ENCODE measurements at places on chromosomes 5 and 9.

DNA sequence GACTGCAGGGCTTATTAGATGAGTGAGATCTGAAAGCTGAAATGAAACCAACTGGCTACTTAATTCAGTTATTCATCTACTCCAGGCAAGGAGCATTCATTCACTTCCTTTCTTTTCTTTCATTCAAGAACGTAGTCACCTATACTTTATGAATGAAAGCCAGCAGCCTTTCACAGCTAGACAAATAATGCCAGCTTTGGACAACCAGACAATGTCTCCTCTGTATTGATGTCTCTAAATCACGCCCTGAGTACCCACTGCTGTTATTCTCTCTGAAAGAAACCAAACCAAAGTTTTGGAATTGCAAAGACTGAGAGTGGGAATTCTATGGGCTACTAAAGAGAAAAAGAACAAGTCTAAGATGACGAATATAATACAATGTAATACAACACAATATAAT is 121.2 kb upstream of the PTPN3 start:
- DNase-seq, result no peak

GRCh38 chr5:32504989-32505596 is 60.6 kb upstream of the ZFR start:
- no peak for DNase-seq

- DNase-seq, result no peak
Observed at GRCh38 chr9:87516222-87516925, 18.7 kb downstream of the DAPK1 start.

GRCh38 chr9:123164285-123164684 is 104.1 kb downstream of the STRBP start:
- no peak for DNase-seq

DNA sequence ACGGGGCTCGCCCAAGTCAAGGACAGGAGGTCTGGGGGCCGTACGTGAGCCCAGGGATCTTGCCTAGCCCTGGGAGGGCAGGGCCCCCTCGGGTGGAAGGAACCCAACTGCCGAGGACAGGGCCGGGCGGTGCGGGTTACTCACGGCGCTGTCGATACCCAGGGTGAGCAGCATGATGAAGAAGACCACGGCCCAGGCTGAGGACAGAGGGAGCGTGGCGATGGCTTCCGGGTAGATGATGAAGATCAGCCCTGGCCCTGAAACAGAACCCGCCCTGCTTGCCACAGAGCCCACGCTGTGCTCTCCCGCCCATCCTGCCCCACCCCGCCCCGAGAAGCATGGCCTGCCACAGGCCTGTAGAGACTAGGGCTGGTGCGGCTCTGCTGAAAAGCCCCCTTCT is 34.1 kb downstream of the SLC6A3 start:
- DNase-seq, result no peak

DNA sequence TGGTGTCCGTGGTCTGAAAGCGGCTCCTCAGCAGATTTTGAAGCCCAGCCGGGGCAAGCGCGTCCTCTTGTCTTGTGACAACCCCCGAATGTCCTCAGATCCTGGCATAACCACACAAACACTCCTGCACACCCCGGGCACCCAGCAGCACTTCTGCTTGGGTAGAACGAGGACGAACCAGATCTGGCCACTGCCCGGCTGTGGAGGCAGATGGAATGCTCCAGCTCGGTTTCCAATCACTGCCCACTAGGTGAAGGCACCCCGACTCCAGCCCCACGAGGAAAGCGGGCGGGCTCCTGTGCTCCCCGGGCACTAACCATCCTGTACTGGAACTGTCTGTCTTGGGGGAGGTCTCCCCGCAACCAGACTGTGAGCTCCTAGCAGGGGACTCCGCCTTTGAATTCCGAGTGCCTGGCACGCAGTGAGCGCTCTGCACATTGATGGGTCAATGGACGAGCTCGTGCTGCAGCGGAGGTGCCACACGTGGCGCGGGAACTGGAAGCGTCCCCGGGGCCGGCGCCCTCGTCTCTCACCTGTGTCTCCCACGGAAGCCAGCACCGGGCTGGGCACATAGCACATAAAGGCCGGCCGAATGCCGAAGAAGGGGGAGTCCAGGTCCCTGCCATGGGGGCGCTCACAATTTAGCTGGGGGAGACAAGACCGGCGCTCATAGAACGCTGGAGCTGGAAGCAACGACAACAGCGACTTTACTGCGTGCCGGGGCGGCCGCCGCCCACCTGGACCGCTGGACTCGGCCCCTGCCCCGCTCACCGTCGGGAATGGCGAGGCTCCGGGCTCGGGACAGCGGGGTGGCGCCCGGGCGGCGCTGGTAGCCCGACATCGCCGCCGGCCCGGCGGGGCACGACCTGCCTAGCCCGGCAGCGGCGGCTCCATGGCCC is 608 bp downstream of the ENTR1 start:
- no peak for DNase-seq

GRCh38 chr9:89160806-89161205 is 17.8 kb downstream of the SHC3 start:
- DNase-seq, result no peak

DNA sequence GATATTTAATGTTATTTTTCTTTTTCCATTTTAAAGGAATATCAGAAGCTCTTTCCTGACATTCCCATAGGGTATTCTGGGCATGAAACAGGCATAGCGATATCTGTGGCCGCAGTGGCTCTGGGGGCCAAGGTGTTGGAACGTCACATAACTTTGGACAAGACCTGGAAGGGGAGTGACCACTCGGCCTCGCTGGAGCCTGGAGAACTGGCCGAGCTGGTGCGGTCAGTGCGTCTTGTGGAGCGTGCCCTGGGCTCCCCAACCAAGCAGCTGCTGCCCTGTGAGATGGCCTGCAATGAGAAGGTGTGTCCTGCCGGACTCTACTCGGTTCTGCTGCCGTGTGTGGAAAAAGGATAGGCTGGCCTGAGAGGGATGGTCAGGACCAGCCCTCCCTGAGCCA is 24.2 kb downstream of the NANS start:
- DNase-seq, result no peak

DNA sequence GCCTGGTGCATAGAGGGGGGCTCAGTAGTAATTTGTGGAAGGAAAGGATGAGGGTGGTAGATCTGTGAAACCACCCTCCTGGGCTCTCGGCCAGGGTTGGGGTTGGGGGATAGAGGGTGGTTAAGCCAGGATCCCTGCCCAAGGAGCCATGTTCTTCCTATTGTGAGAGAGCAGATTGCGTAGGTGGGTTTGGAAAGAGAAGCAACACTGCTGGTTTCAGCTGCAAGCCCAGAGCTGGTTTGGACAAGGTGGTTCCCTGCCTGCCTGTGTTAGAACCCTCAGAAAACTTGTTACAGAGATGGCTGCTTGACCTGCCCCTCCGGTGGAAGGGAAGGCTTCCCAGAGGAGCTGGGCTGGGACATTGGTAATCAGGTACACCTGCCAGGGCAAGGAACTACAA is 131.2 kb upstream of the HAND1 start:
- no peak for DNase-seq

DNA sequence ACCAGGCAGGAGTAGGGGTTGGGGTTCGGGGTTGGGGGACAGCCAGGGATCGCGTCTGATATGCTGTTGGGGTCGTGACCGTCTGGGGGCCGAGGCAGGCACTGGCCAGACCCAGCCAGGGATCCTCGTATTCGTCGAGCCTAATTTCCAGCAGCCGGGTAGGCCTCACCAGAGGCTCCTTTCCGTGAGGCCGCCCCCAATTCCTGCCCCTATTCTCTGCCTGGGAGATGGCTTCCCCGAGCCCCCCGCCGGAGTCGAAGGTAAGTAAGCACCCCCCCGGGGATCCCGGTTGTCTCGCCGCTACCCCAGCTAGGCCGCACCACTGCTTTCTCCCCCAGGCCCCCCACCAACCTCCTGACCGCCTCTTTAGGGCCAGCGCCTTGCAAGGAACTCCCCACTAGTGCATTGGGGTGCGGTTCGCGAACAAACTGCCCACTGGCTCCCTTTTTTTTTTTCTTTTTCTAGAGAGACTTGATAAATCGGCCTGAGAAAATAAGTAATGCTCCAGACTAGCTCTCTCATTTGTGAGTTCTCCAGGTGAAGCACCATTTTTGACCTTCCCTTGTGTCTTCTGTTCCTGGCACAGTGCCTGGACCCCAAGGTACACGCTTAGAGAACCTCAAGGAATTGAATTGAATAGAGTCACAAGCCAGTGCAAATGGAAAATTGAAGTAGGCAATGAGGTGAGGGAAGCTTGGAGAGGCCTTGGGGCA is 435 bp downstream of the ZNF189 start:
- DNase-seq, result no peak

- DNase-seq, result no peak
Observed at GRCh38 chr5:146626936-146627335, 110.9 kb upstream of the GPR151 start.

DNA sequence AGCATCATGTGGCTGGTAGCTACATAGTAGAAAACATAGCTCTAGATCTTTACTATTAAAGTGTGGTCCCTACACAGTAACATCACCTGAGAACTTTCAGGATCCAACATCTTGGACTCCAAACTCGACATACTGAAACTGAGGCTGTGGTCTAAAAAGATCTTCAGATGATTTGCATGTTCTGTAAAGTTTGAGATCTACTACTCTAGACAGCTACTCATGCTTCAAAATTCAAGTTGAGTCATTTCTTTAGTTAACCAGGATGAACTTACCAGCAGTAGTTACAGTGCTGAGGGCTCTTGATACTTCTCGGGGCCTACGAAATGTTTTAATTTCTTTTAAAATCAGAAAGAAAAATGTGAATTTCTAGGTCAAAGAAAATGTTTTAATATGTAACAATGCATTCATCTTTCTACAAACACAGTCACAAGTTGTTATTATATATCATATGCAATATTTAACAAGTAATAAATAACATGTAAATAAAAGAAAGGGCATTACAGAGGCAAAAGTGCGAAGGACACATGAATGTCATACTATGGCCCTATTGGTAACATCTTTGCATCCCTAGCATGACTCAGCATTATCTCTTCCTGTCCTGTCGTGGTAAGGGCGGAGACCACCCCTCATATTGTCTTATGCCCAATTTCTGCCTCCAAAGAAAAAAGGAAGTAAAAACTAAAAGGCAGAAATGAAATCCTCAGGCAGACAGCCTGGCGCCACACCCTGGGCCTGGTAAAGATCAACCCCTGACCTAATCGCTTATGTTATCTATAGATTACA is 563.9 kb upstream of the TLE4 start:
- DNase-seq, result no peak

DNA sequence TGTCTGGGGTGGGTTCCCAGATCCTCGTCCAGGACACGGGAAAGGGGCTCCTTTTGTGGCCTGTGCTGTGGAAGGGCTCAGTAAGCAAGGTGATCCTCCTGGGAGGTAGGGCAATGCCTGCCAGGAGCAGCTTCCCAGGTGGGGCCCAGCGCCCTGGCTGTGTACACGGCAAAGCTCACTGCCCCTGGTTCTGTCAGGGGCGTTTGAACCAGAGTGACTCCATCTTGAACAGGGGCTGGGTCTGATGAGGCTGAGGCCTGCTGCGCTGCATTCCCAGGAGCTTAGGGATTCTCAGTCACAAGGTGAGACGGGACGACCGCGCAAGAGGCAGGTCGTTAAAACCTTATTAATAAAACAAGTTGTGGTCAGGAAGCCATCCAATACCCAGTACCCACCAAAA is 19.9 kb upstream of the SLC12A7 start:
- DNase-seq, result no peak

DNA sequence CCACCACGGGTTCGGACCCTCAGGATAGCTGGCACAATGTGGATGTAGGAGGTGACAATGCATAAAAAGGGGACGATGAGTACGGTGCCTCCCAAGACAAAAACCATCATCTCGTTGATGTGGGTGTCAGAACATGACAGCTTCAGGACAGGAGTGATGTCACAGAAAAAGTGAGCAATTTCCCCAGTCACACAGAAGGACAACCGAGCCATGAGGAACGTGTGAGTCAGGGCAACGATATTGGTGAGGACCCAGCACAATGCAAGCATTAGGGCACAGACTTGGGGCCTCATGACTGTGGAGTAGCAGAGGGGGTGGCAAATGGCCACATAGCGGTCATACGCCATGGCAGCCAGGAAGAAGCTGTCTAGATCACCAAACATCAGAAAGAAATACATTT is 491 bp downstream of the OR1N1 start:
- no peak for DNase-seq

- no peak for DNase-seq
Observed at GRCh38 chr5:137341831-137342230, 157.3 kb downstream of the SPOCK1 start.

DNA sequence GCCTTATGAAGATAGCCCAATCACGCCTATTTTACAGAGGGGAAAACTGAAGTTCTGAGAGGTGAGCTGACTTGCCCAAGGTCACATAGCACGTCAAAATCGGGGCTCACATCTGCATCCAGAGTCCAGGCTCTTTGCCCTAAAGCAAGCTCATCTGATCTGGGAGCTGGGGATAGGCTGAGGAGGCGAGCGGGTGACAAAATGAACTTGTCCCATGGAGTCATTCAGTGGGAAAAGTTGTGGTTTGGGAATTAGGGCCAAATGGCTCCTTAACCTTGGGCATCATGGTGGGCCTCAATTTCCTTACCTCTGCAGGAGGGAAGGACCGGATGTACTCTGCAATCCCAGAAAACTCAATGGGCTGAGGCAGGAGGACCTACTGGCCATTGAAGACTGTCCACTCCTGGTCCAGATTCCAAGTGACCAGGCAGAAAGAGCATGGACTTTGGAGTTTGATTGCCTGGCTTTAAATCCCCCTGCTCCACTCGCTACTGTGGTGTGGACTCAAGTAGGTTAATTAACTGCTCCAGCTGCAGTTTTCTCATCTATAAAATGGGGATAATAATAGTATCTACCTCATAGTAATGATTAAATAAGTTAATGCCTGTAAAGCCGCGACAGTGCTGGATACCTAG is 160.4 kb downstream of the RGS3 start:
- DNase-seq, result no peak

- no peak for DNase-seq
Observed at GRCh38 chr9:126945682-126946081, 31.1 kb downstream of the RALGPS1 start.

DNA sequence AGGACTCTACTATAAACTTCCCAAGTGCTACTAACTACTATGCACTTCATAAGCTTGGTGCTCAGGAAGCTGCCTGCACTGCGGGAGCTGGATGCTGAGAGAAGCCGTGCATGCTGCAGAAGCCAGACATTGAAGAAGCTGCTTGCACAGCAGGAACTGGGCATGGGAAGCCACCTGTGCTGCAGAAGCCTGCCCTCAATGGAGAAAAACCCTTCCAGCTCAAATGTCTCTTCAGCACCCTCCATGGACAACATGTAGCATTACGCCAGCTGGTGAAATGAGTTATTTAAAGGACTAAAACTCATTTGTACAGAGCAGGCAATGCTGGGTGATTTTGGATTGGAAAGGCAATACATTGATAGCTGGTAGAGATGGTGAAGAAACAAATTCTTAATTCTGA is 247.2 kb downstream of the KIF4B start:
- DNase-seq, result no peak

GRCh38 chr9:13904746-13905145 is 409.2 kb downstream of the NFIB start:
- no peak for DNase-seq

DNA sequence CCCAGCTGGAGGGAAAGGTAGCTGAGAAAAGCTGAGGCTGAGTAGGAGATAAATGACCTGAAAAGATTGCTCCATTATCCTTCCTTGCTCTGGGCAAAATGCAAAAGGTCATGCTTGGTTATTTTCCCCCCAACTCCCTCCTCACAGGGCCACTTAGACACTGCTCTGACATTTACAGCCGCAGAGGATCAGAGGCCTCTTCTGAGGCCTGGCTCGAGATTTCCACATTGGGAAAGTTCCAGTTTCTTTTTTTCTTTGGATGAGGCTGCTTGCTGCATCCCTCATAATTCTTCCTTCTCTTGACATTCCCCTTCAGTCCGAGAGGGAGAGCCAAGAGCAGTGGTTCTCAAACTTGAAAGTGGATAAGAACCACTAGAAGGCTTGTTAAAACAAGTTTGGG is 60.1 kb upstream of the HSPA9 start:
- no peak for DNase-seq
